ENCODE measurements at places on chromosomes 3 and 15.

- DNase-seq, result no peak
Measured at GRCh38 chr3:71568207-71568606, 15.3 kb downstream of the FOXP1 start.

DNA sequence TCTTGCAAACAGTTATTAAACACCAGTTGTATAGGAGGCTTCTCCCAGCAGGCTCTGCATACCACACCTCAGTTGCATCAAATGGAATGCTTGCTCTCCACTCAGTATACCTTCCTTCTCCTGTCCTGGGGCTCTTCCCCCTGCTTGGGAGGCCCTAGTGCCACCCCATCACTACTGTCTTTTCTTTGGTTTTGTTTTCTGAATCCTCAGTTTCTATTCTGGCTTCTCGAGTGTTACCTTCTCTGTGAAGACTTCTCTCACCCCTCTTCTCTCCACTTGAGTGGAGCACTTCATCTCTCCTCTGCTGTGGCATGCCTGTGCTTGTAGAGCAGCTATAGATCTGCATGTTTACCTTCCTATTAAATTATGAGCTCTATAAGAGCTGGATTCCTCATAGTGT, 75.7 kb upstream of the TPRG1 start:
- no peak for DNase-seq

DNA sequence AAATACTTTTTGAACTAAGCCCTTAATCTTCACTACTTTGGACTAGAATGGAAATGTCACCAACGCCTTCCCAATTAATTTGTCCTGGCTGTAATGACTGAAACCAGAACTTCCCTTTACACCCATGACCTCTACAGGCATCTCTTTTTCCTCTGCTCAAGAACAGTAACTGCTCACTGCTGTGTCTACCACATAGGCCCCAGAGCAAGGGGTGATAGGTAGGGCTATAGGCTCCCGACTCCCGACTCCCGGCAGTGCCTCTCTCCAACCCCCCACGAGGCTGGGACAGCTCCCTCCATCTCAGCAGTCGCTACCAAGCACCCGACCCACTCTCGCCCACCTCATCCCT, 384 bp upstream of the LEKR1 start:
- no peak for DNase-seq

DNA sequence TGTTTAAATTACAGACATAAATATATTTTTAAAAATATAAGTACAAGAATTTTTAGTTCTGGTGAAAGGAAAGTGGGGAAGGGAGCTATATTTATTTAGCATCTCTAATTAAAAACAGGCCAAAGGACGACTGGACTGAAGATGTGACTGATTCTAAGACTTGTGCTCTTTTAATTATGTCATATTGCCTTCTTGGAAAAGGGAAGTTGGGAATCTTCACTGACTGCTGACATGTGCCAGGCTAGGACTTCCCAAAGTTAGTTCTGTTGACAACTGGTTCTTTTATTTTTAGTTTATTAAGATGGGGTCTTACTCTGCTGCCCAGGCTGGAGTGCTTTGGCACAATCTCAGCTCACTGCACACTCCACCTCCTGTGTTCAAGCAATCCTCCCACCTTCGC, 13.5 kb downstream of the CNOT10 start:
- no peak for DNase-seq

GRCh38 chr15:63531586-63531985, 27.2 kb downstream of the USP3 start:
- no peak for DNase-seq

- DNase-seq, result no peak
Measured at GRCh38 chr3:124149081-124149480, 157.2 kb upstream of the ROPN1 start.

- DNase-seq, result peak; percentile 75
Measured at GRCh38 chr15:64046421-64047153, at the start of gene DAPK2. Gene DAPK2 (minus strand): TSS chr15:64046485. CDS start chr15:64040261, 6,224 bp downstream.

DNA sequence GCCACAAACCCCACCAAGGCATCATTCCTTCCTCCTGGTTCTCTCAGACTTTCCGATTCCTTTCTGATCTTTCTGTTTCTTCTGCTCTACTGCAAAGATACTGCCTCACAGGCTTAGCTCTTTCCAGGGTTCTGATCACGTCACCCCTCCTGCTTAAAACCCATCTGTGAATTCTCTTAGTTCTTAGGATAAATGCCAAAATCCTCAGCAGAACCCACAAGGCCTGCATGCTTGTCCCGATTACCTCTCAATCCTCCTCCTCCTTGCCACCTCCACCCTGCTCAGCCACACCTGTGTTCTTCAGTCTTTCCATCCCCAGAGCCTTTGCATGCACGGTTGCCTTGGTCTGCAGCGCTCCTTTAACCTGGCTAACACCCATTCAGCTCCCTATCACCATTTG, 84.0 kb downstream of the SRGAP3 start:
- DNase-seq, result no peak

DNA sequence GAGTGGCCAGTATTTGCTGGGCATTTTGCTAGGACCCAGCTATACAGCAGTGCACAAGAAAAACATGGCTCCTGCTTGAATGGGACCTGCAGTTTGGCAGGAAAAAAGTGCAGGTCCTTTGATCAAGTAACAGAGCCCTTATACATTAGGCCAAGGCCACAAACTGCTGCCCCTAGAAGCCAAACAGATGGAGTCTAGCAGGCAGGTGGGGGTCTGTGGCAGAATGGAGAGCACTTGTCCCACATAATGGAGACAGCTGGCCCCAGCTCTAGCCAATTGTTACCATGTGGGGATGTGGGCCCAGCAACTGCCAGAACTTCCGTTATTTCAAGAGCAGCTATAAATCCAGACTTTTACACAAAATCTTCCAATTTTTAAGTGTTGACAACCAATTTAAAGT, 79.3 kb downstream of the SHQ1 start:
- DNase-seq, result no peak

DNA sequence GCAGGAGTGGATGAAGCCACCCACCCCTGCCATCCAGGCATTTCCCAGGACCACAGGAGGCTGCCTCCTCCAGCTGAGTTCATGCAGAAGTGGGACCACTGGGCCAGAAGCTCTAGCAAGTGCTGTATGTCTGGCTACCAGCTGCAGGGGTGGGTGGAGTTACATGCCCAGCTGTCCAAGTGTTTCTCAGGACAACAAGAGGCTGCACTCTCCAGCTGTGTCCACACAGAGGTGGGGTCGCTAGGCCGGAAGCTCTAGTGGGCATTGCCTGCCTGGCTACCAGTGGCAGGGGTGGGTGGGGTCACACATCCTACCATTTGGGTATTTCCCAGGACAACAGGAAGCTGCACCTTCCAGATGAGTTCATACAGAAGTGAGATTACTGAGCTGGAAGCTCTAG, 234.0 kb upstream of the PPP2R3A start:
- DNase-seq, result no peak

All from retina (tissue), 1 donor.